Stimulated activated CD4-positive, alpha-beta T cell treated with anti-CD3 and anti-CD28 coated beads, Interleukin-4, amount 100 ng/mL, for 24 hours (primary cell): ENCODE measurements at places on chromosomes 11 and 22.
A peak's percentile ranks its signal among the peaks of the same experiment; 100 is the strongest.

GRCh38 chr11:69238573-69239351, 55.2 kb upstream of the MYEOV start:
- peak; percentile 30 for DNase-seq

DNA sequence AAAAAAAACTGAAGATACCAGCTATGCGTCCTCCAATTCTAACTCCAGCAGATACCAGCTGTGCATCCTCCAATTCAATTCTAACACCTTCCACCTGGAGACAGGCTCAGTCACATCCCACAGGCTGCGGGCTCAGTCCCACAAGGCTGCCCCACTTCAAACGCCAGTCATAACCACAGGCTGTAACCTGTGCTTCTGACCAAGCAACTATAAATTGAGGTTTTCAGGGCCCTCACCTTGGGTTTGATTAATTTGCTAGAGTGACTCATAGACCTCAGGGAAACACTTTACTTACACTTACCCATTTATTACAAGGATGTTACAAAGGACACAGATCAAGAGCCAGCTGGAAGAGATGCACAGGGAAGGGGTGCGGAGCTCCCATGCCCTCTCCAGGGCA, 32.4 kb upstream of the MSANTD2 start:
- no peak for DNase-seq

- DNase-seq: no peak
These were observed 31.3 kb downstream of the ATP6V1E1 start for GRCh38 chr22:17597217-17597616.

GRCh38 chr11:128595775-128596174, 8.4 kb upstream of the ETS1 start:
- no peak for DNase-seq

DNA sequence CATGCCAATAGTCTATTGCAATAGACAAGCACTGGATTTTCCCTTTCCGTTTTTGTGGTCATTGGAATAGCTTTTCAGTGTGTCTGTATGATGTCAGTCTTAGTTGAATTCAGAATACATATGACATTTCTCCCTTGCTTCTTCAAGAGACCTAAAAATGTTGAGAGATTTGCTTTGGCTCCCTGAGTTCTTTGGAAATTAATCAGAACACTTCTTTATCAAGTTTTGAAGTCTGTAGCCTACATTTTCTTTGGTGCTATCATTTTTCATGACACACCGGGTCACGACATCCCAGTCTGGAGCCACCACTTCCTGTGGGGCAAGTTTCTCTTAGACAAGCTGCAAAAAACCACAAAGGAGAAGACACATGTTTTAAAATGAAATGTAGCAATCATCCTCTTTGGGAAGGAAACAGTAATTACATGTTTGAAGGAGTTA, 847.1 kb downstream of the OPCML start:
- DNase-seq: no peak

GRCh38 chr11:10522921-10523320, 18.1 kb downstream of the RNF141 start:
- DNase-seq: no peak

DNA sequence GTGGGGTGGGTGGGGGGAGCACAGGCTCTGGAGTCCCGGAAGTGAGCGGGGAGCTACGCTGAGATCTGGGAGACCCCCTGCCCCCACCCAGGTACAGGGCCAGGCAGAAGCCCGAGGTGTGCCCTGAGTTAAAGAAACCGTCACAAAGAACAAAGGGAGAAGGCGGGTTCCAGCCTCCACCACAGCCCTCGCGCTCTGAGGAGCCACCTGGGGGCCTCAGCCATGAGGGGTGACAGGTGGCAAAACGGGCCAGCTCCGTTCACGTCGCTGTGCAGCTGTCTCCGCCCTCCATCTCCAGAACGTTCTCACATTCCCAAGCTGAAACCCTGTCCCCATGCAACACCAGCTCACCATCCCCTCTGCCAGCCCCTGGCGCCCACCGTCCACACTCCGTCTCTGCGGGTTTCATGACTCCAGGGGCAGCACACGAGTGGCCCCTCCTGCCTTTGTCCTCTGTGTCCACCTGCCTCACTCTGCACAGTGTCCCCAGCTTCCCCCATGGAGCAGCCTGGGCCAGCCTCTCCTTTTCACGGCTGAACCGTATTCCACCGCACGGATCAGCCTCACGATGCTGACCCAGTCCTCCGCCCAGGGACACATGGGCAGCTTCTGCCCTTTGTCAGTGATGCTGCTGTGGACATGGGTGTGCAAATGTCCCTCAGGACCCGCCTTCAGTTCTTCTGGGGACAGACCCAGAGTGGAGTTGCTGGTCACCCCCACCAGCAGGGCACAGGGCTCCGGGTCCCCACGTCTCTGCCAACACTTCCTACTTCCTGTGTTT, 1.7 kb upstream of the MUC5B start:
- DNase-seq: no peak

DNA sequence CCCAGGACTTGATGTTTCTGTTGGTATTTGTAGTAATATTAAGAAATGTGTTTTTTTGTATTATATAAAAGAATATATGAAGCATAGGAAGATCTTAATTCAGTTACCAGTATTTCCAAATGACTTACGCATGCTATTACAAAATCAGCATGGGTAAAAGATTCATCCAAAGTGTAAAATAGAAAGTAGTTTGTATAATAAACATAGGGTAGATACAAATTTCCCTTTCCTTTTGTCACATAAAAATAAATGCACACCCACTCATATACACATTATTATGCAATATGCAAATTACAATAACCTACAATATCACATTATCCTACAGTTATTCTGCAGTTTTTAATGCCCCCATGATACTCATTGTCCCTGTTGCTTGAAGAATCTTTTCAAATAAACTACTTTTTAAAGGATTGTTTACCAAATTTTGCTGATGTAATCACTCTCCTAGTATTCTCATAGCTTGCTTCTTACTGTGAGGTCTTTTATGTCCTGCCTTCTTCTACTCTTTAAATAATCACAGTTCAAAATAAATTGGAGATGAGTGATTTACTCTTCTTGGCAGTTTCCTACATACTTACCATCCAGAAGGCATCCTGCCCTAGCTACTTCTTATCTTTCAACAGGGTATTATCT, 244.0 kb downstream of the CASP12 start:
- DNase-seq: no peak

DNA sequence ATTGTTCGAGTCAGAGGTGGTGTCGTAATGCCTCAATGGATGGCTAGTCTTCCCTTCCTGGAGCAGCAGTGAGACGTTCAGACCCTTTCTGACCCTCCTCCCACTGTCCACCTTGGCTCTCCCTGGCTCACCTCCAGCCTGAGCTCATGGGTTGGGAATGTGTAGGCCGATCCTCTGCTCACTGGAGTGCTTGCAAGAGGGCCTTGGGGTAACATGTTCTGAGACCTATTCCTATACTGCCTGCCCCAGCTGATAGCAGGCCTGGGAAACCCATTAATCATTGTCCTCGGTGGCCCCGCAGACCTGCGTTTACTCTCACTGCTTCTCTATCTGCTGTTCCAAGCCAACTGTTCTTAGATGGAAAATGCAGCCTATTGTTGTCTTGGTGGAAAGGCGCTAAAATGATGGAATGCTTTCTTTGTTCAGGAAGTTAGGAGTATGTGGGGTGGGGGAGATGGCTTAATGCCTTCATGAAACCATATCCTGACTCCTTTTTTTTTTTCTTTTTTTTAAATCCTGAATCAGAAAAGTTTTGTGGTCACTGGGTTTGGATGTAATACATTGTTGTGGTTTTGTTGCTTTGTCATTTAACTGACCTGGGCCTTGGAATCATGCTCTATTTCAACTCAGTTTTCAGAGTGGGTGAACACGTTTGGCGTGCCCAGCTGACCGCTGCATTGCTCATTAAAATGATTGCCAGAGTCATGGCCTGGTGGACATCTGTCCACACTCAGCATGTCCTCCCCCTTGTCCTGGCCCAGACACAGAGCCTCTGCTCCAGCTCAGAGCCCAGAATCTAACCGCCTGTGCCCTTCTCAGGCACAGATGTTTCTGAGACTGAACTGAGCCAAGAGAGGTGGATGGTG, 72.5 kb downstream of the MICAL2 start:
- DNase-seq: no peak

DNA sequence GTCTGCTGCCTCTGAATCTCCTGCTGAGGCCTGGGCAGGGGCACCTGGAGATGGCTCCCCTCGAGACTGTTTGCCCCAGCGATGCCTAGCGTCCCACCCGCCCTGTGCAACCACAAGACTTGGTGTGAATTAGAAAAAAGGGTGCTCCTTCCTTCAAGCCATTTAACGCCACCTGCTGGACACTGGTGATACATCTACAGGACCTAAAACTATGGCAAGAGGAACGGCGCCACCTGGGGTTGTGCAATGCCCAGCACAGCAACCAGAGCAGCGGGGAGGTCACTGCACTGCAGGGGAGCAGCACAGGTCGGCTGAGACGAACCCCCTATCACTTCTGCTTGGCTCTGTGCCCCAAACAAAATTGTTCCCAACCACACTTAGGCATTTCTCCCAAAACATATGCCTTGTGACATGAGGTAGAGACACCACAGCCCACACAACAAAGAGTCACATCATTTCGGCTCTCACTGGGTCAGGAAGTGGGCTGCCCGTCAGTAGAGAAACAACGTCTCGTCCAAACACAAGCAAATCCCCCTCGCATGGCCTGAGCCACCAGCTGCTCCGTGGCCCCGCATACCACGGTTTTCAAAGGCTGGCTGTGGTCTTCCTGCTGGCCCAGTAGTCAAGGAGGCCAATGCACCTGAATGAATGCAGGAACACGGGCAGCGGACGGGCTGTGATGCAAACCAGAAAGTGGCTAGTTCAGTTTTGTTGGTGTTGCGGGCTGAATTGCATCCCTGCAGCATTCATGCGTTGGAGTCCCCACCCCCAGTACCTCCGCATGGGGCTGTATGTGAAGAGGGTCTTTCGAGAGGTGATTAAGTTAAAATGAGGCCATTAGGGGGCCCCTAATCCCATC, 171.9 kb downstream of the SHANK2 start:
- DNase-seq: peak; percentile 48

DNA sequence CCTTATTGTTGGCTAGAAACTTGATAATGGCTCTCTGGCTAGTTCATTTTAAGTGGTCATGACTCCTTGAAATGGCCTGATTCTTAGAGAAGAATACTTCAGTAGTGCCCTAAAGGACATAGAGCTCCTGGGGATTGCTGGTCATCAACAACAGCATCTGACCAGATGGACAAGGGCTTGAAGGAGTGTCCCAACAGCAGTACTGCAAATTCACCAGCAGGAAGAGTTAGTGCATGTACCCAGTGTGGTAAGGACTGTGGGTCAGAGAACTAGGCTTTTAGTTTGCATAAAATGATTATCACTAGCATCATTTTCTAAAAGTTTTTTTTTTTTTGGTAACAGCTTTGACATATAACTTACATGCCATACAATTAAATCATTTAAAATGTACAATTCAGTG, 39.5 kb upstream of the CUL5 start:
- DNase-seq: no peak

DNA sequence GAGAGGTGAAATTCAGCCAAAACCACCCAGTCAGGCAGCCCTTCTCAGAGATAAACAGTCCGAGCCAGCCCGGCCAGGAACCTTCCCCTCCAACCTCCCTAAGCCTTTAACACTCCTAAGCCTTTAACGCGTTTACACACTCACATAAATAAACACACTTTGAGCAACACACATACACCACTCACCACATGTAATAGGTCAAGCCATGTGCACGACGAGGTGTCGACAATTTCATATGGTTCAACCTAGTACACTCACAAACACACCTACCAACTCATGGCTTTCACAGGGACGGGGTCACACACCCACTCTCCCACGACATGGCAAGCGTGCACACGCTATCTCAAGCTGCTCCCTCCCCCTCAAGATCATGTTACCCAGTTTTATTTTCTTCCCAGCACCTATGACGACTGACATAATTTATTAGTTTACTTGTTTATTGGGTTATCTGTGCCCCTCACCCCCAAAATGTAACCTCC, 15.5 kb downstream of the SLC43A1 start:
- no peak for DNase-seq

GRCh38 chr11:132671851-132672370, 860.4 kb downstream of the OPCML start:
- DNase-seq: no peak

DNA sequence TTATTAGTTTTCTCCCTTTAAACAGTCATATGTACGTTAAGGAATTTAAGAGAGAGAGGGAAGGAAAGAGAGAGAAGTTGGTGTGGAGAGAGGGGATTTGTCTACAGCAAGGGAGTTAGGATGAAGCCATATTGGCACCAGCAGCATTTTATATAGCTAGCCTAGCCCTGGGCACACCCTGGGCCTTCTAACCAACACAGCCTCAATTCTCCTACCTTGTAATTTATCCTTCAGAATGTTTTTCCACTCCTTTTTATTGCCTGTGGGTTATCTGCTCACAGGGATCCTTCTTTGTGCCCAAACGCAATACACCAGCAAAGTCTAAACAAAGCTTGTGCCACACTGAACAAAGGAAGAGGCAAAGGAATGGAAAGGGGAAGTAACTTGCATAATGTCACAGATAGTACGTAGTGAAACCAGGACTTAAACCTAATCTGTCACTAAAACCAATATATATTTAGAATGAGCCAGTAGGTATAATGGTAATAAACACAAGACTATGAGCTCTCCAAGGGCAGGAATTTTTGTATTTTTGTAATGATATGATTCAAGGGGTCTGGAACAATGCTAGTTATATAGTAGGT, 613.8 kb upstream of the TENM4 start:
- DNase-seq: no peak

- no peak for DNase-seq
These were observed 7.5 kb upstream of the GGA1 start for GRCh38 chr22:37601203-37601539.

- no peak for DNase-seq
These were observed 2.4 kb upstream of the WT1 start for GRCh38 chr11:32437495-32438345.

DNA sequence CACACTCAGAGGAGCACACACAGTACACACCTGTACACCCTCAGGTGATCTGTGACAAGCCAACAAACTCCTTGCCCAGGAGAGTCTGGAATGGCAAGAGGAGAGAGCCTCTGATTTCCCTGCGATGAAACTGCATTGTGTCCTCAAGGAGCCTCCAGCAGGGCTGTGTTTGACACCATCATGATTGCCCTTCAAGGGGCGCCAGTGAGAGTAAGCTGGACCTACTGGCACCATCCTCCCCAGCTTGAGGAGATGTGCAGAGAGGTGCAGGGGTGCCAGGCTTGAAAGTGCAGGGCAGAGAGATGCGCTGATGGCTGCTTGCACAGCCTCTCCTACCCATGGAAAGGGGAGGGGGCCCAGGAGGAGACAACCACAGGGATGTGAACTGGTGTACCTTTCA, 188.8 kb upstream of the CADM1 start:
- DNase-seq: no peak

DNA sequence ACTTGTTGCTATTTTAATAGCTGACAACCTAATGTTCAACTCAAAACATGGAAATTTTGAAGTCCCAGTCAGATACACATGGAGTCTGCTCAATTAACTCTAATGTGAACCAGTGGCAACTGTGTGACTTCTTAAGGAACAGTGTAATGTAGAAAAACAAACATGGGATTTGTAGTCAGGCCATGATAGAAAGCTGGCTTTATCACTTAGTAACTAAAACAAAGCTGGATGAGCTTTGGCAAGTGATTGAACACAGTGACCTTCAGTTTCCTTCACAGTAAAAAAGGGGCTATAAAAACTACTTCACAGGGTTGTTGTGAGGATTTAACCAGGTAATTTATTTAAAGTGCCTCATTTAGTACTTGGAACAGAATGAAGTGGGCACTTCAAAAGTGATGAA, 62.6 kb downstream of the PRCP start:
- DNase-seq: no peak
